ENCODE measurements at places on chromosomes 12 and 14.
A peak's percentile ranks its signal among the peaks of the same experiment; 100 is the strongest.

- DNase-seq, result no peak
Measured at GRCh38 chr12:106499628-106500027, 83.2 kb upstream of the RFX4 start.

DNA sequence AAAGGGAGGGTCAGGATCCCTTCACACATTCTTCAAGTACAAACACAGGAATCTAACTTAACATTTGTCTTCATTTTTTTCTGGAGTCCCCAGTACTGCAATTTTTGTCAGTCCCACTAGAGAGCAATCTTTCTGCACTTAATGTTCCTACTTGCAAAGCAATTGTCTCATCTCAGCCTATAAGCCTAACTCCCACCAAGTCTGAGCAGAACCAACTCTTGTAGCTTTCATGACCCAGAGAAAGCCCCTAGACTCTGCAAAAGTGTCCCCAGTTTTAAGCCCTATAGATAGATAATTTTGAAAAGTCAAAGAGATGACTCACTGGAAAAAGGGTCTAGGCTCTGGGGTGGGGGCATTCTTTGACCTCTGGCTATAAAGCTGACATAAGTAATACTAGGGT lies 1.8 kb upstream of the ZBTB39 start:
- DNase-seq, result no peak

DNA sequence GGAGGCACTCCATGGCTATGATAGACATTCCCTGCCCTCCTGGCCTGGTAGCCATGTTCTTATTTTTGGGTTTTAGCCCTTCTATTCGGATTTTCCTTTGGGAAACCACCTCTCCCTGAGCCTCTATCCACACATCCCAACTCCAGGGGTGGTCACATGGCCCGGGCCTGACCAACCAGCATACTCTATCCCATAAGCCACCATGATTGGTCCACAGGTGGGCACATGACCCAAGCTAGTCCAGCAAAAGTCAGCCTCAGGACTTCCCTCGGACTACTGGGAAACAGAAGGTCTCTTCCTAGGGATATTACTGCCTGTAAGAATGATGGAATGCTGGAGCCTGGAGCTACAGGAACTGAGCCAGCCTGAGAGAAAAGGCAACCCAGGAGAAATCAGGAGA lies 12.5 kb downstream of the PRIMA1 start:
- no peak for DNase-seq

- no peak for DNase-seq
Measured at GRCh38 chr14:61438860-61439765, 117.7 kb downstream of the PRKCH start.

DNA sequence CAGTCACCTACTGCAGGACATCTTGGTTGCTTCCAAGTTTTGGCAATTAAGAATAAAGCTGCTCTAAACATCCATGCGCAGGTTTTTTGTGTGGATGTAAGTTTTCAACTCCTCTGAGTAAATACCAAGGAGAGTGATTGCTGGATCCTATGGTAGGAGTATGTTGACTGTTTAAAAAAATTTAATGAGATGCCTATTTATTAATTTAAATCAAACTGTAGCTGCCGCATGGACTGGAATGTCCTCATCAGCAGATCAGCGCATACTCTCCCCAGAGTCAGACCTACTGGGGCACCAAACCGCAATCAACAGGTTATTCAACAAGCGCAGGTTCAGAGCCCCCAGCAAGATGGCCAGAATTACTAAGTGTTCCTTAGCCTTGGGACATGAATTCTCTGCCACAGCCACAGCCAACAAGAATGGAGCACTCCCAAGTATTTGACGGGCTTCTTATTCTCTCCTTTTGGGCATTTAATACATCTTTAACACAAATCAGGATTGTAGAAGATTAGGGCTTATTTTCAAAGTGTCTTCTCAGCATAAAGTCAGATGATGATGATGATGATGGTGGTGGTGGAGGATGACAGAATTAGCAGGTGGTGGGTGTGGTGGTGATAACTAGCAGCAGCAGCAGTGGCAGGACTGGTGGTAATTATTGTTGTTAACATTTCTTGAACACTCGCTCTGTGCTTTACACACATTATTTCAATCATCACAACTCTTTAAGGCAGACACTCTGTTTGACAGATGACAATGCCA lies 170.7 kb downstream of the CHST11 start:
- DNase-seq, result no peak

DNA sequence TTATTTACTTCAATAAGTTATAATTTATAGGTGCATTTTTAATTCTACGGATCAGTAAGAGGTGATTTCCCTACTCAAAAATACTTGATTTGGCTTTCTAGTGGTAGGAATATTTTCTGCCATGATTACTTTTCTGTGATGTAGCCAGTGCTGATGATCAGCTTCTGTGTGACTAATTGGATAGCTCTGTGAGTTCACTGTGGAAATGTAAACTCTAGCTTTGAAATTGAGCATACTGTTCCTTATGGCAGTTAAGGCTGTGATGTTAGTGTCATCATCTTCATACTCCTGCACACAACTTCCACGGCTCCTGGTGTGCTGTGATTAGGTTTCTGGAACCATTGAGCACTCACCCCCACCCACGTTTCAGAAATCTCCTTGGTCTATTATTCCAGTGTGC lies 48.2 kb downstream of the PLEKHA5 start:
- no peak for DNase-seq

GRCh38 chr12:124881123-124881522 lies 17.5 kb upstream of the SCARB1 start:
- no peak for DNase-seq

DNA sequence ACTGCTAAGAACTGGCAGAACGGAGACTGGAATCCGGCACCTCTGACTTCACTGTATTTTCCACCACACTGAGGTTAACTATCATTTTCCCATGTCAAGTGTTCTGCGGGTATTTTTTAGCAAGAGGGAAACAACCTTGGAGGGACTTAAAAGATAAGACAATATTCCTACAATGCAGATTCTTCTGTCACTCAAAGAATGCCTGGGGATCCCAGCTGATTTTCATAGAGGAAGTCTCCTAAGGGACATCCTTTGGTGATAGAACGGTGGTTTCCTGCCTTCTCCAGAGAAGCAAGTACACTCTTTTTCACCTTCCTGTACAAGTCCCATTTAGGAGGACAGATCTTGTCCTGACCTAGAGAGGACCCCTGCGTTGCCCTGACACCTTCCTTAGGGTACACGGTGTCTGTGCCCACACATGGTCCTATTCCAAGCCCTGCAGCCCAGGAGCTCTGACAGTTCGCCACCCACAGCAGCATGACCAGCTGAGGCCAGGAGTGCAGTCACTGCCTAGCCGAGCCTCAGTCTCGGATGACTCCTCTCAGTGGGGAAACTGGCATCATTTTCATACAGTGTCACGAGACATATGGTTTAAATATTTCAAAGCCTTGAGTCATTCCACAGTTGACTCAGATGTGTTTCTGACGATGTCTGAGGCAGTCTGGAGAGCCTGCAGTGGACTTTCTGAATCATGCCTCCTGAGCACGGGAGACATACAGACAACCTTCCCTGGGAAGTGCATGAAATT lies 181.3 kb upstream of the FKBP4 start:
- no peak for DNase-seq

- DNase-seq, result no peak
Measured at GRCh38 chr12:112964915-112965314, 13.4 kb upstream of the OAS2 start.

GRCh38 chr14:19828314-19828713 lies 24.7 kb downstream of the OR4N2 start:
- no peak for DNase-seq

DNA sequence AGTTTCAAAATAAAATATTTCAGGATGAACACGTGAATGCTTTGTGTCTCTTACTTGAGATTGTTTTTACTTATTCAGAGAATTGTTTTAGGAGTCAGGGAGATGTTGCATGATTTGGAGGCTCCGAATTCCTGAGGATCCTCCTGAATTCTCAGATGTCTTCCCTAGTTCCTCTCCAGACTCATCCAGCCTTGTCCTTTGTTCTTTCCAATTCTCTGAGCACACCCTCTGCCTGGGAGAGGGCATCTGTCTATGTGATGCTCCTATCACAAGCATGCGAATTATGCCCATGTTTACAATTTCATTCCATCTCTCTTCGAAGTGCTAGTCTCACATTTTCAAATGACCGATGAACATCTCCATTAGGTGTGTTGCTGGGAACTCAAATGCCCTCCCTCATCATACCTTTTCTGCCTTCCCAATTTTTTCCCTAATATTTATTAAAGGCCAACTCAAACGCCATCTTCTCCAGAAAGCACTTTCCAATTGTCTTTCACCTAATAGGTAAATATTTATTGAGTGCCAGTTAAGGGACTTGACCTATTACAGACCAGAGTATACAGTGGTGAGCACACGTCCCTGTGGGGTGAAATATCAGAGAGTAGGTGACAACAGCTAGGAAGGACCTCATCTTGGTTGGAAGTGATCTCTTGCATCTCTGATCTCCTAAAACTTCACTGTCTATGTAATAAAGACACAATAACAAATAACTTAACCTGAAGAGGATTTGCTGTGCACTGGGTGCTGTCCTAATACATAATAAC lies 64.4 kb downstream of the ARF6 start:
- no peak for DNase-seq

GRCh38 chr14:52951681-52952554 lies 1.1 kb upstream of the FERMT2 start:
- DNase-seq, result no peak

- DNase-seq, result no peak
Measured at GRCh38 chr12:5059358-5059757, 15.7 kb downstream of the KCNA5 start.

GRCh38 chr12:110348431-110349059 lies 55.0 kb downstream of the ANAPC7 start:
- no peak for DNase-seq

DNA sequence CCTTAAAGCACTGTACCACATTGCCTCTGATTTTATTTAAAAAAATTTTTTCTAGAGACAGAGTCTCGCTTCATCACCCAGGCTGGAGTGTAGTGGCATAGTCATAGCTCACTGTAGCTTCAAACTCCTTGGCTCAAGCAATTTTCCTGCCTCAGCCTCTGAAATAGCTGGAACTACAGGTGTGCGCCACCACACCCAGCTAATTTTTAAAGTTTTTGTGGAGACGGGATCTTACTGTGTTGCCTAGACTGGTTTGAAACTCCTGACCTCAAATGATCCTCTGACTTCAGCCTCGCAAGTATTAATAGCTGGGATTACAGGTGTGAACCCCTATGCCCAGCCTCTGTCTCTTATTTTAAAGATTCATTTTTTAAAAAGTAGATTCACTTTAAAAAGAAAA lies 5.3 kb downstream of the USP15 start:
- no peak for DNase-seq

DNA sequence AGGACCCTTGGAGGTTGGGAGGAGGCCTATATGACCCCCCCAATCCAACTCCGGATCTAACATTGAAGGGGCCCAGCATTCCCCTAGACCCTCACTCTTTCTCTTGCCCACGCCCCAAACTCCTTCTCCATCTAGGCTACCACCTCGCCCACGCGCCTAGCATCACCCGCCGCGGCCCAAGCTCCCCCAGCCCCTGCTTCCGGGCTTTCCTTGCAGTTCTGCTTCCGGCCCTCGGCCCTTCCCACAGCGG lies 445 bp downstream of the CERS5 start:
- DNase-seq, result peak; percentile 75

GRCh38 chr14:59354666-59355065 lies 110.5 kb downstream of the GPR135 start:
- DNase-seq, result no peak

All from activated CD4-positive, CD25-positive, alpha-beta regulatory T cell treated with anti-CD3 and anti-CD28 coated beads, Interleukin-2, amount 50 U/mL, for 72 hours (primary cell).